ENCODE measurements at places on chromosomes 3 and 15.

DNA sequence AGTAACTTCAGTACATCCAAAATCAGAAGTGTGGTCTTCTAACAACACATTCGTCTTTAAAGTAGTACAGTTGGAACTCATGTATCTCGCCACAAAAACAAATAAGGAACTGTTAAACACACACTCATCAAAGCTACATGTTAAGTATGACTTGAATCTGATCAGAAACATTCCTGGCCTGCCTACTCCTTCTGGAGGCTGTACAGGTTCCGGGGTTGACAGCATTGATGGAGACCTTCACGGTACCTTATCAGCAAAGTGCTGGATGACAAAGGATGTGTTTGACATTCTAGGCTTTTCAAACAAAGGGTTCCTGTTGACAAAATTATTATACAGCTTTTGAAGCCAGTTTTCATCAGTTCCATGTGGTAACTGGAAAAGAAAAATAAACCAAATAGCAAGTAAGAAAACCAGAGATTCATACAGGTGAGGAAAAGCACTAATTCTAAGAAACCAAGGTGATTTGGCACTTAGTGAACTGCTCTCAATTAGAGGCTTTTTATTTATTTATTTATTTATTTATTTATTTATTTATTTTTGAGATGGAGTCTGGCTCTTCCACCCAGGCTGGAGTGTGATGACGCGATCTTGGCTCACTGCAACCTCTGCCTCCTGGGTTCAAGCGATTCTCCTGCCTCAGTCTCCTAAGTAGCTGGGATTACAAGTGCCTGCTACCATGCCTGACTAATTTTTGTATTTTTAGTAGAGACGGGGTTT is 44.3 kb downstream of the MYO5C start:
- DNase-seq = no peak

GRCh38 chr3:127152684-127153505 is 40.0 kb upstream of the PRR23E start:
- no peak for DNase-seq

- DNase-seq = no peak
Observed at GRCh38 chr15:67208396-67208795, 46.1 kb downstream of the AAGAB start.

GRCh38 chr3:171879472-171879871 is 36.3 kb downstream of the TMEM212 start:
- DNase-seq = no peak

GRCh38 chr3:57852896-57853295 is 96.8 kb downstream of the SLMAP start:
- DNase-seq = no peak

DNA sequence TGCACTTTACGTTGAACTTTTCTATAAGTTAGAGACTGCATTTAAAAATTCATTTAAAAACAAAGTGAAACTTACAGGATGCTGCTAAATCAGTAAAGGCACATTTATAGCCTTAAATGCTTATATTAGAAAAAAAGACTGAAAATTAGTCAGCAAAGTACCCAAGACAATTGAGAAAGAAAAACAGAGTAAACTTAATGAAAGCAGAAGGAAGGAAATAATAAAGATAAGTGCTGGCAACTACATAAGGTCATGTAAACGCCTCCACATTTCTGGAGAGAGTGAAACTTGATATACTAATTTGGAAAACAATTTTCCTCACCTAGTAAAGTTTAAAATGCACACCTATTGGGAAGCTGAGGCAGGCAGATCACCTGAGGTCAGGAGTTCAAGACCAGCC is 58.2 kb upstream of the ACAN start:
- DNase-seq = no peak

- DNase-seq = no peak
Observed at GRCh38 chr3:73866846-73867245, 242.1 kb upstream of the PDZRN3 start.

DNA sequence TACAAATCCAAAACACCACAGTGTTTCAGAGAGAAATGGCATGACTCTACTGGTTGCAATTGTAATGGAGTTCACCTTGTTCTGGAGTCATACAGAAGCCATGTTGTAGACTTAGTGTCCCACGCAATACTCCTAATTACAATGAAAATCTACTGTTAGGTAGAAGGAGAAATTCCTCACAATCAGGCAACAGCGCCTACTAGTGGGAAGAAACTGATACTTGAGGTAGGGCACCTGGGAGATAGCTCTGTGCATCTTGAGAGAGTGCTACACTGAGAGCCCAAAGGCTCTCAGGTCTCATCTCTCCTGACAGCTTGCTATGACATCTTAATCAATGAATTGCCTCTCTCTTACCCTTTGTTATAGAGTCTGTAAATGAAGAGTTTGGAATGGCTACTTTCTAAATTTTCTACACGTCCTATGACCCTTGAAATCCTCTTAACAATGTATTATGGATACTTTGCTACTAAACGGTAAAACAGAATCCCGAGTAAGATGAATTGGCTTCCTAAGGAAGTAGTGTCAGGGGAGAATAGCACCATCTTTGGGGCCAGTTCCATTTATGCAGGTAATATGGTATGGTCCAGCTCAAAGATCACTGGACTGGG is 422.7 kb upstream of the TPRG1 start:
- DNase-seq = peak; percentile 51

DNA sequence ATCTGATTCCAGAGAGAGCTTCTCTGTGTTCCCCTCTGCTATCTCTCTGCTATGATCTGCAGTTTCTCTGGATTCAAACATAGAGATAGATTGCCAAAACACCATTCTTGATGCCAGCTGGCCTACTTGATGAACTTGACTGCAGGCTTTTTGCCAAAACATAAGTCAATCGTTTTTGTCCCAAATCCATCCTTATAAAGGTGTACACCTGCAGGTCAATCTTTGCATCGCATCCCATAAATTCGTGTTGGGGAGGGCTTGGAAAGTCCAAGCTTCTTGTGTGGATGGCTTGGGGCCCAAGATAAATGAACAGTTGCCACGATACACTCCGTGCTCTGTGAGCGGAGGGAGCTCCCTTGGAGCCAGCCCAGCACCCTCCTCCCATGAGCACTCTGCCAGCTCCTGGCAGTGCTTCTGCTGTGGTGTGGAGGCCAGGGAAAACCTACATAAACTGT is 2.7 kb downstream of the CERS3 start:
- DNase-seq = no peak

DNA sequence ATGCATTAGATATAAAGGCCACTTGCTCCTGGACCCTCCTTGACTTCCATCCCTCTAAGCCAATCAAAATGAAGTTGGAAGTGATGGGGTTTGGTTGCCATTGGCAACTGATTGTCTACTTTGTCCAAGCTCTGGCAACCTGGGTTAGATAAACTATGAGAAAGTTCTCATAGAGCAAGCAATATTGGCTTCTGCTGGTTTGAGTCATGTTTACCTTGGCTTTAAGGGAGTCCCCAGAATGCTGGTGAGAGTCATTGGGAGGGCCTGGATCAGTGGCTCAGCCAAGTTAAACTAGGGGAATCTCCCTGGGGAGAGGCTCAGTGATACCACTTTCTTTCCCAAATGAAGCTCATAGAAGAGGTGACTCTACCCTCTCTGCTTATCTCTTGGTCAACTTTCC is 176.3 kb upstream of the ROPN1 start:
- no peak for DNase-seq

DNA sequence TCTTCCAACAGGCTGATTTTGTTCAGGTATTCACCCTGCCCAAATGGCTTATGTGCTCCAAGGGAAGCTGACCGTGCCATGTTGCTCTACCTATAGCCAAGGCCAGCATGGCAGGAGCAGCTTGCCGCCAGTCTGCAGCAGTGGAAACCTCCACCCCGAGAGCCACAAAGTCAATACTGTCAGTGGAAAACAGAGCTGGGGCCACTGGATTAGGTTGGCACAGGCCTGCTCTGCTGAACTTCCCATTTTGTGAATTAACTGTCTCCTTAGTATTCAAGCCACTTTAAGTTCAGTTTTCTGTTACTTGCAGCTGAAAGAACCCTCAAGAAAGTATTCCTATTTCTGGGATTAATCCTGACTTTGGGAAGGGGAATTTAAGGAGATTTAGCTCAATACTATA is 63.8 kb upstream of the XCR1 start:
- DNase-seq = no peak

DNA sequence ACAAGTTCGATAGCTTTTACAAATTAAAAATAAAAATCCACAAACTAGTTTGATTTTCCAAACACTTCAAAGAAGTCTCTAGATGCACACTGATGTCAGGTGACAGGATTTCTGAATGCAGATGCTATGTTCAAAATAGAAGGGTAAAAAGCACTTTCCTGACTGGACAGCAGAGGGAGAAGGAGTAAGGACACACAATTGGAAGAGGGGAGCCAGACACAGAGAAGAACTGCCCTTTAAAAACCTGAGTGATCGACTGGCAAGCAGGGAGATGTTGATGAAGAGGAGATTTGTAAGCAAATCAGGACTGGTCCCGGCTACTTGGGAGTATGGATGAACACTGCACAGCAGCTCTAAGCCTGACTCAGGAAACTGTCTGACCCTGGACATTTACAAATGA is 612.8 kb downstream of the MAGI1 start:
- DNase-seq = no peak

- no peak for DNase-seq
Observed at GRCh38 chr3:117537949-117538348, 828.4 kb downstream of the TUSC7 start.

- DNase-seq = no peak
Observed at GRCh38 chr15:77163781-77164384, 93.0 kb upstream of the TSPAN3 start.

GRCh38 chr3:112394003-112394640 is 61.2 kb downstream of the CD200 start:
- DNase-seq = no peak

DNA sequence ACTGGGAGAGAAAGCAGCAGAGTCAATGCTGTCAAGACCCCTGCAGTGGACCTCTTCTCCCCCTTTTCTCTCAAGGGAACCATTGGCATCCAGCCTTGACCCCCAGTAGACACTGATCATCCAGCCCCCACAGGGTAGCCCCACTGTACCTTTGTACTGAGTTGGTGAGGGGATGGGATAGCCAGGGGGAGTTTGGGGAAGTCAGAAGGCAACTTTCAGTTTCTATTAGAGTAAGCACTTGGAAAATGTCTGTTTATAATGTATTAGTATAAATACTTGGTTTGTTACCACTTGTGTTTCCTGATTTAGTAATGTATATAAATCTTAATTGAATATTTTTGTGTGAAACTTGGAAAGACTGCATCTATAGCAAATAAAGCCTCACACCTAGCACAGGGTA is 25.0 kb downstream of the DAG1 start:
- no peak for DNase-seq

GRCh38 chr3:159884661-159885402 is 103.8 kb upstream of the IL12A start:
- peak; percentile 57 for DNase-seq

- DNase-seq = peak; percentile 67
Observed at GRCh38 chr3:151838574-151839312, 24.8 kb downstream of the AADAC start.

- no peak for DNase-seq
Observed at GRCh38 chr3:56610669-56611335, 53.8 kb downstream of the CCDC66 start.

Measured in HAP-1 (cell line).